ENCODE measurements at places on chromosomes 12 and 14.

DNA sequence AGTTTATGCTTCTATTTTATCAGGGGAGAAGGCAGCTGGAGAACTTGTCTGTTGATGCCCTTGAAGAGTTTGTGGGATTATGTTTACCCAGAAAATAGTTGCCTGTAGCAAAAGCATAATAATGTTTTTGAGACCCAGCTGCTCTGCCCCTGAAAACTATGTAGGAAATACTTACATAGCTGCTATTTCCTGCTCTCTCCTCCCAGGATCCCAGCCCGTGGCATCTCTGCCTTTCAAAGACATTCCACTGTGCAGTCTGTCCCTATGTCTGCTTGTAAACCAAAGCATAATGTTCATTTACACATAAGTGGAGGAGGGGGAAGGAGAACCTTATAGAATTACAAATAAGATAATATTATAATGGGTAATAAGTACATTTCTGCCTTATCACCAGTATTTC, 198.7 kb downstream of the SYT1 start:
- DNase-seq = no peak

- peak; percentile 76 for DNase-seq
Measured at GRCh38 chr12:57904848-57905811, 36.2 kb upstream of the ATP23 start.

- DNase-seq = no peak
Measured at GRCh38 chr12:90076851-90077319, 368.2 kb upstream of the ATP2B1 start.

DNA sequence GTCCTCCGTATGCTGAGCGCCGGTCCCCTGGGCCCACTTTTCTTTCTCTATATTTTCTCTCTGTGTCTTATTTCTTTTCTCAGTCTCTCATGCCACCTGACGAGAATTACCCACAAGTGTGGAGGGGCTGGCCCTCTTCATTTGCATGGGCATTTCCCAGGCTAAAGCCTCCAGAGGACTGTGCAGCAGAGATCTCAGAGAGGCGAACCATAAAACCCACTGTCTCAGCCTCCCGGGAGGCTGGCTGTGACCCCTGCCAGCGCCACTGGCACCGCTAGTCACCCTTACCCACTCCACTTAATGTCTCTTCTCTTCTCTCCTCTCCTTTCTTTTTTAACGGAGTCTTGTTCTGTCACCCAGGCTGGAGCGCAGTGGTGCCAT, 7.1 kb upstream of the SERPINA9 start:
- no peak for DNase-seq

GRCh38 chr12:83168751-83169150, 482.0 kb downstream of the TMTC2 start:
- DNase-seq = no peak

- DNase-seq = no peak
Measured at GRCh38 chr12:102053062-102053349, 8.8 kb downstream of the WASHC3 start.

- no peak for DNase-seq
Measured at GRCh38 chr12:19546027-19546426, 106.7 kb downstream of the AEBP2 start.

GRCh38 chr12:120944645-120945217, 33.6 kb upstream of the HNF1A start:
- peak; percentile 57 for DNase-seq

GRCh38 chr12:6523708-6524107, 10.6 kb upstream of the GAPDH start:
- no peak for DNase-seq

GRCh38 chr14:94239406-94239805, 53.7 kb downstream of the SERPINA10 start:
- no peak for DNase-seq

DNA sequence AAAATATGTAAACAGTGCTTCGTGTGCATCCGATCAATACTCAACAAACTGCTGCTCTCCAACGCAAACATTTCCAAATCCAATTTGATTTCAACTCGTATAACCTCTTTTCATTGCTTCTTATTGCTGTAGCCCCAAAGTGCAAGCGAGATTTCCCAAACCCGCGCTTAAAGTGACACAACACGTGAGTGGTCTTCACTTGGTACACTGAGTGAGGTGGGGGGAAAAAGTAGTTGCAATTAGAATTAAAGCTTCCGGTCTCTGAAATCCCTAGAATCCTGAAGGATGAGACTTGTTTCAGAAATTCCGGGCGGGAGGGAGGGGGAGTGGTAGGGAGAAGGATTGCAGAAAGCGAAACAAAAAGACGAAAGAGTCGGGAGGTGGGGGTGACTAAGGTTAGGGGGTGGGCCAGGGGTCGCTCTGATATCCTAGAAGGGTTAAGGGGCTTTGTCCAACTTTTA, 387.5 kb downstream of the BCAT1 start:
- no peak for DNase-seq

- no peak for DNase-seq
Measured at GRCh38 chr14:73771848-73772638, 57.9 kb upstream of the PNMA1 start.

DNA sequence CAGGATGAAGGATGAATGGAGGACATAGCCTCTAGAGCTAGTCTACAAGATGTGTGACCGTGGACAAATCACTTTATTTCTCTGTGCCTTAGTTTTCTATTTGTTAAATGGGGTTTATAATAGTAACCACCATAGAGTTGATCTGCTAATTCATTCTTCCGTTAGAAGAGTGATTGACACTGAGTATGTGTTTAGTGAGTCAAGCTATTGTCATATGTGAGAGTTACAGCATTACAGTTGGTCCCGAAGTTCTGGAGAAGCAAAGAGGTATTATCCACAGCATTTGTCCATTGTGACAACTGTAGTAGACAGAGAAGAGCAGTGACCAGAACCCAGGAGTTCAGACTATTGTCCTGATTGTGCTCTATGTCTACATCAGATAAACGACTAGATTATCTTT, 14.1 kb downstream of the FAR2 start:
- DNase-seq = no peak

DNA sequence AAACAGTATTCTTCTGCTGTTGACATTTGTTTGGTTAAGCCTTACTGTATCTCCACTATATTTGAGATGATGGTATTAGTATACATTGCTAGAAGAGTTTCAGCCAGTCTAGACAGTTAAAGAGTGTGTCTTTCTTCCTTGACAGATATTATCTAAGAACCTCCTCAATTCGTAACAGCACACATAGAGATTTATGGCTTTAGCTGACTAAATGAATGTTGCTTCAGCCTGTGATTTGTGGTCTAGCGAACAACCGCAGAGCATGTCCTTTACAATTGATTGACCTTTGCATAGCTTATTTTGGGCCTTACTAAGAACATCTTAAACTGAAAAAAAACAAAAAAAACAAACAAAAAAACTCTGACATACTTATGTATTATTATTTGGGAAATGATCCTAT, 122.2 kb downstream of the DAAM1 start:
- DNase-seq = no peak

- DNase-seq = no peak
Measured at GRCh38 chr12:52826611-52827498, 7.3 kb downstream of the KRT79 start.

DNA sequence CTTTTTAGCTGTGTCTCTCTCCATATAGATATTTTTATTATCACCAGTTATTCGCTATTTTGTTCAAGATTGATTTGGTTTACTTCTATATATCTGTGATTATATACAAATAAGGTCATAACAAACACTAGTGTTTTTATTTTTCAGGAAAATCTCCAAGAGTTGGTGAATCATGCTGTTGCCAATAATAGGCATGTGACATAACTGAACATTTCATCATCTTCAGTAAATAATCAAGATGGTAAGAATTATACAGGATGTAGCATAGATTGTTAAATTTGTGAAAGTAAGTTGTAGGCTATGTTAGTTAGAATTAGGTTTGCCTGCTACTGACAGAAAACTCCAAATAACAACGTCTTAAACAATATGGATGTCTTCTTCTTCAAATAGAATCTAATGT, 240.9 kb upstream of the PDE3A start:
- DNase-seq = no peak

DNA sequence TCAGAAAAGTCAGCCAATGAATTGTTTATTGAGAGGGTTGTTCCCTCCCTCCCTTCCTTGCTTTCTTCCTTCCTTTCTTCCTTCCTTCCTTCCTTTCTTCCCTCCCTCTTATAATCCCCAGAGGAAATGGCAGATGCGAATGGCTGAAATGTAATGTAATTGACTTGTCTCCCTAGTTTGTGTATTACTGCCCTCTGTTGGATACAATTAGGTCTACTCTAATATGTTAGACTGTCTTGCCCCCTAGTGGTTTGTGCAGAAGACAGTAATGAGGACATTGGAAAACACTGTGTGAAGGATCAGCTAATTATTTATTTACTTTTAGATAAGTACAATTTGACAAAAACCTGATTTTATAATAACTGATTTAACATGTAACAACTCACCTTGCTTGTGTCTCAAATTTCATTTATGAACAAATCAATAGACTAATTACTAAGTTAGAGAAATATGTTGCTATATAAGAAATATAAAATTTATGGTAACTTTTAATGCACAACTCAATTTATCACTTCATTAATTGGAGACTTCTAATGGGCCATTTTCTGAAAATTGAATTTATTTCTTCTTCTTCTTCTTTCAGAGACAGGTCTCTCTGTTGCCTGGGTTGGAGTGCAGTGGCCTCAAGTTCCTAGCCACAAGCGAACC, 229.8 kb upstream of the LRIG3 start:
- no peak for DNase-seq

- DNase-seq = no peak
Measured at GRCh38 chr14:77242752-77243151, 28.3 kb downstream of the NGB start.

DNA sequence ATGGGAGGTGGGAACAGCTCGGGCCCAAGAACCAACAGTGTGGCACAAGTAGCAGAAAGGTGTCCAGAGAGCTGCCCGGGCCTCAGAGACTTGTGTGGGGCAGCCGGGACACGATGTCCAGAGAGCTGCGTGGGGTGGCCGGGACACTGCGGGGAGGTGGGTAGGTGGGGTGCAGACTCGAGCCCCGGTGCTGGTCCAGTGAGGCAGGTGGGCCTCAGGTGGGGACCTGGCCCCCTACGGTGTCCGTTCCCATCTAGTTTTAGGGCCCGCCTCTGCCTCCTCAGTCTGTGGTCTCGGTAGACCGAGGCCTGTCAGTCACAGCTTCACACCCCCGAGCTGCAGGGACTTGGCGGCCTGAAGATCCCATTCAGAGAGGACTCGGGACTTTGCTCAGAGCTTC, 6.3 kb upstream of the FBRSL1 start:
- DNase-seq = no peak

DNA sequence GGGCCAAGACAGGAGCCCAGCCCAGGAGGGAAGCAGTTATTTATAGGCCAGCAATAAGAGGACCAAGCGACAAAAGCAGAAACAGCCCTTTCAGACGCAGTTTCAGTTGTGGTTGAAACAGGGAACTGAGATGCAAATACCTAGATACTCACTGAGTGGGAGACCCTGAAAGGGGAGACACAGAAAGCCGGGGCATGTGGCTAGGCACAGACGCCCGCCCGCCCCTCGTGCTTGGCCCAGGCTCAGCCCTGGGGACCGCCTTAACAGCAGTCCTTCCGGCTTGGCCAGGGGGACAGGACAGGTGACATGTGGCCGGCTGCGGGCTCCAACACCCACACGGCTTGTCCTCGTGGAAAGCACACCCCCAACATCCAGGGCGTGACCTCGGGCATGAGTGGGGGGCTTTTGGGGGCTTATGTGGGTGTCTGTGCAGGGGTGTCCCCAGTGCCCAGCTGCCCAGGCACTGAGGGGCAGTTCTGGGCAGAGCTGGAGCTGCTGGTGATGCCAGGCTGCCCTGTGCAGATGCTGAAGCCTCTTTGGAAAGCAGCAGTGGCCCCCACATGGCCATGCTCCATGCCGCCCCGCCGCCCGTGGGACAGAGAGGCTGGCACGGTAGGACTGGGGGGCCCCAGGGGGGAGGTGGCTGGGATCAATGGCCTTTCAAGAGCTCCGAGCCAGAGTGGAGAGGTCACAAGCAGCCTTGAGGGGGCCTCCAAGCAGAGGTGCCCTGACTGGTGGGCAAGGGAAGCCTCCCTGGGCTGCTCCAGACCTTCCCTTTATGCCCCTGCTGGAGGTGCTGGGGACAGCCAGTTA, 2.1 kb downstream of the PLD4 start:
- no peak for DNase-seq

GRCh38 chr14:37251775-37252174, 54.0 kb downstream of the MIPOL1 start:
- no peak for DNase-seq

DNA sequence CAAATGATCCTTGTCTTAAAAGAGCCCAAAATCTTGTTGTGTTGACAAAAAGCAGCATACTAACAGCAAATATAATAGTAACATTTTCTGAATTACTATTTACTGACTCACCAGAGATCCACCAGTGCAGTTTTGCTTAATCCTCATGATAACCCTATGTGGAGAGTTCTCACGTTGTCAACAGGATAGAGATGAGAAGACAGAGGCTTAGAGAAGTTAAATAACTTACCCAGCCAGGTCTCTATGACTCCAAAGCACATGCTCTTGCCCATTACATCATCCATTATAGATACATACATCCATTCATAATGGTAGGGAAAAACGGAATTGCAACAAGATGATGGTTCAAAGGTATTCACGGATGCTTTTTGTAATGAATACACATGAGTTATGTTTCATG, 111.9 kb downstream of the PAX9 start:
- no peak for DNase-seq
